Non-pigmented ciliary epithelial cell (primary cell): ENCODE measurements at places on chromosomes 2 and 18.
A peak's percentile ranks its signal among the peaks of the same experiment; 100 is the strongest.

DNA sequence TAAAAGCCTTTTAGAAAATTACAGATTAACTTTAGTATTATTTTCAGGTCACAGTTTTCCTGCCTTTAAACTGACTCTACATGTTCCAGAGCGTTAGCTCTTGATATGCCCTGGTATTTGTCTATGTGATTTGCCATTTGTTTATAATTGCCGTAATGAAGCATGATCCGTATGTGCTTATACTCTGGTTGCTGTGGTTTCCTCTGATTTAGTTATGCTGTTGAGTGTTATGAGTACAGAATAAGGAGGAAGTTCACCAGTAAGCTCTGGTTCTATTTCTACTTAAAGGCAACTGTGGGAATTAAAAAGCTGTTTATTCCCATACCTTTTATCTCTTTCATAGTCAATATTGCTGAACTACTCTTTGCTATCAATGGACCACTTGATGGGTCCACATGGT, 123.5 kb downstream of the OSBPL6 start:
- no peak for DNase-seq

GRCh38 chr2:27569398-27569797, 13.4 kb upstream of the ZNF512 start:
- no peak for DNase-seq

DNA sequence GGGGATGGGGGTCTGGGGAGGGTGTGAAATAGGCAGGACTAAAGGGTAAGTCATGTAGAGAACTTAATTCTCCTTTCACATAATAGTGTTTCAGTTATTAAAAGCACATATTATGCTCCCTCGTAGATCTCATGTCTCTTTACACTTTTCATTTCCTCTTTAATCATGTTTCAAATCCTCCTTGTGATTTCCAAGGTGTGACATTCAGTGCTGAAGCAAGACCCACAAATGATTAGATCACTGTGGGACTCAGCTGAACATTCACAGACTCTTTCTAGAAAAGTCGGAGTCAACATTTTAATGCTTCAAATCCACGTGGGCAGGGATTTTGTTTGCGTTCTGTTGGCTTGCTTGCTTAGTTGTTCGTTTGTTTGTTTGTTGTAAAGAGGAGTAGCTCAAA, 34.7 kb upstream of the CALCRL start:
- DNase-seq = no peak

DNA sequence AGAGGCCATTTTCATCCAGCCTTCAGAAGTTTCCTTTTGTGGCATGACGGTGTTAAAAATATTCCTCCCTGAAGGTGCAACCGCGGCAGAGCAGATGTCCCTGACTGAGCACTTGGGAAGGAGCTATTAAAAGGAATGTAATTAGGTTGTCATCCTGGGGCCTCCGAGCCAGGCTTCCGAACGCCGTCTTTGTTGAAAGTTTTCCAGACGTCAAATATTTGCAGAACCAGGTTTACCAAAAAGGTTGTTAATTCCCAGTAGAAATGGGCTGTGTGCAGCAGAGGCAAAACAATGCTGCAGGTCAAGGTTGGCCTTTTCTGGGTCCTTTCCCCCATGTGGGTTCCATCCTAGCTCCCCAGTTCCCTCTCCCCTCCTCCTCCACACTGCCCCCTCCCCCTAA, 110.0 kb upstream of the STPG4 start:
- DNase-seq = no peak

- DNase-seq = peak; percentile 72
Measured at GRCh38 chr2:48723129-48723528, 32.4 kb downstream of the LHCGR start.
